Caki2 (cell line): ENCODE measurements at places on chromosomes 1 and 21. TPM values are rescaled to one million over a fixed set of nuclear protein-coding genes. Genes with fewer than 3 reads are reported as not detected.

LIN28A gene
- not detected in 2 replicates for total RNA-seq

GPR25 gene
- total RNA-seq = not detected in 2 replicates

REG4 gene
- not detected in 2 replicates for total RNA-seq

ATP1A4 gene
- not detected in 2 replicates for total RNA-seq

MNDA gene
- total RNA-seq = not detected in 2 replicates

ELAVL4 gene
- not detected in 2 replicates for total RNA-seq

SH3BGRL3 gene
- 7.4 and 12.5 TPM in 2 replicates for total RNA-seq

UBE2U gene
- total RNA-seq = not detected in 2 replicates

RHCE gene
- total RNA-seq = 0.68 TPM in 1 of 2 replicates, not detected in the other

UBL4B gene
- not detected in 2 replicates for total RNA-seq

MFAP2 gene
- total RNA-seq = not detected in 2 replicates

AMY1A gene
- not detected in 2 replicates for total RNA-seq

HEATR1 gene
- 1.6 and 5.1 TPM in 2 replicates for total RNA-seq

PRMT6 gene
- 20.3 and 27.0 TPM in 2 replicates for total RNA-seq

MYOC gene
- not detected in 2 replicates for total RNA-seq

FCMR gene
- total RNA-seq = not detected in 2 replicates

MSH4 gene
- total RNA-seq = not detected in 2 replicates

TRNP1 gene
- 177 and 245 TPM in 2 replicates for total RNA-seq

SLAMF6 gene
- total RNA-seq = not detected in 2 replicates

TMEM82 gene
- total RNA-seq = not detected in 2 replicates

S100A8 gene
- total RNA-seq = not detected in 2 replicates

NCMAP gene
- not detected in 2 replicates for total RNA-seq

DENND2D gene
- total RNA-seq = 14.9 and 17.1 TPM in 2 replicates

PRAMEF18 gene
- total RNA-seq = not detected in 2 replicates

LCE1D gene
- not detected in 2 replicates for total RNA-seq

TCHHL1 gene
- not detected in 2 replicates for total RNA-seq

NUF2 gene
- 17.8 and 24.5 TPM in 2 replicates for total RNA-seq

DHRS3 gene
- 489 and 550 TPM in 2 replicates for total RNA-seq

NDC1 gene
- total RNA-seq = 43.0 and 53.3 TPM in 2 replicates

KRTAP7-1 gene
- not detected in 2 replicates for total RNA-seq

TSPAN2 gene
- total RNA-seq = 6.0 and 11.5 TPM in 2 replicates

ICOSLG gene
- 4.5 and 5.0 TPM in 2 replicates for total RNA-seq
